ENCODE measurements at places on chromosomes 4 and X.

- DNase-seq, result no peak
Observed at GRCh38 chr4:72767618-72768302, 198.7 kb upstream of the ADAMTS3 start.

DNA sequence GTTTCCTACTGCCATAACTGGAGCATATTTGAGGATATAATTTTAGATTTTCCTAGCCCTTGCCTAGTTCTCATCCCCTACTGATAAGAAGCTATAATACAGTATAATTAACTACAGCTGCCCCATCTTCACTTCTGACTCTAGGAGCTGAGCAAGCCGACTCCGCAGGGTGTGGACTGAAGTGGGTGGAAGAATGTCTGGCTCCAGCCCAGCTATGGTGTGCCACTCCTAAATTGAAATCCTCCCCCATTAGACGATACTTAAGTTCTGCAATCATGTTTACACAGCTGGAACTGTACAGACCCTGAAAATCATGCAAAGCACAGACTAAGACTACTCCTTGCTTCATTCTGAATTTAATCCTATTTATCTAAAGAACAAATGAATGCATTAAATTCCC, 93.1 kb downstream of the PCDH19 start:
- peak; percentile 61 for DNase-seq

DNA sequence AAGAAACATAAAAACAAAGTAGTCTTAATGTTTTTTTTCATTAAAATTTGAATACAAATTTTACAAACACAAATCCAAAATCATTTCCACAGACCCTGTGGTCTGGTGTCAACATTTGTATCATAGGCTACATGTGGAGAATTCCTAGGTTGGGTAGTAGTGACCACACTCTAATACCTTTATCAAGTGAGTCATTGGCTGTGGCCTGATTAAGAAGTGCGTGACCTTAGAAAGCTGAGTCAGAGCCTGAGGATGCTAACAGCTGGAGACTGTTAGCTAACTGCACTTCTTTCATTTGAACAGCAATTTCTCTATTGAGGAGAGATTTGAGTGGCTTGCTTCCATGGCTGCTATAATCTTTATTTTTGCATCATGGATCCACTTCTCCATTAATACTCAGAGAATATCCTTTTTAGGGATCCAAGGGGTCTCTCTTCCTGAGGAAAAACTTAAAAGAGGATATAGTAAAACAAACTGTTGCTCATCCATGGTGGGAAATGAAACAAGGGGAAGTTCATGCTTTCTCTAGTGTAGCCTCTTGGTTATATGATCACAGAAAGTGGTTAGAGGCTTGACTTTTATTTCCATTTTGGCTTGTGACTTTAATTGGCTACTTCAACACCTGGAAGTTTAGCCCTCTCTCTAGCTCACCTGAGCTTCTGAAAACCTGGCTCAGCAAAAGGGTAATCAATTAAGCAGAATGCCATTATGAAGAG, 335.8 kb downstream of the PABPC4L start:
- DNase-seq, result no peak

GRCh38 chrX:111823128-111823527, 52.9 kb upstream of the TRPC5OS start:
- no peak for DNase-seq

GRCh38 chr4:103024996-103025395, 5.5 kb upstream of the SLC9B1 start:
- no peak for DNase-seq

Data from NCI-H748 treated with DMSO at 0.1 percent for 48 hours (cell line).